ENCODE measurements at places on chromosomes 2 and 18.

DNA sequence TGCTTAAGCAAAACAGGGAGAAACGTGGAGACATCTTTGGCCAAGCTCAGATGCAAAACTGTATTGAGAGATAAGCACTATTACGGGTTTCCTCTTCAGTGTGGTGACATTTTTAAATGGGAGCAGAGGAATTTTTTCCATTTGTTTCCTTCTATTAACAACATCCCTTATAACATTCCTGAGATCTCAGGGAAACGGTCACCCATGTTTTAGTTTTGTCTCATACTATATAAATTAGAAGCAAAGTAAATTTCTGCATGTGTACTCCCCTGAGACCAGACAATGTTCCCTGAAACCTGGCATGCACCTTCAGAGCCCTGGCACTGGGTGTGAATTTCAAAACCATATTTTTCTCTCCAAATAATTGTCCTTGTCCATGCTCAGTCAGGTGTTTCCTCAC lies 57.6 kb upstream of the RNF152 start:
- no peak for DNase-seq

- no peak for DNase-seq
Observed at GRCh38 chr2:64250751-64251423, 106.7 kb upstream of the PELI1 start.

DNA sequence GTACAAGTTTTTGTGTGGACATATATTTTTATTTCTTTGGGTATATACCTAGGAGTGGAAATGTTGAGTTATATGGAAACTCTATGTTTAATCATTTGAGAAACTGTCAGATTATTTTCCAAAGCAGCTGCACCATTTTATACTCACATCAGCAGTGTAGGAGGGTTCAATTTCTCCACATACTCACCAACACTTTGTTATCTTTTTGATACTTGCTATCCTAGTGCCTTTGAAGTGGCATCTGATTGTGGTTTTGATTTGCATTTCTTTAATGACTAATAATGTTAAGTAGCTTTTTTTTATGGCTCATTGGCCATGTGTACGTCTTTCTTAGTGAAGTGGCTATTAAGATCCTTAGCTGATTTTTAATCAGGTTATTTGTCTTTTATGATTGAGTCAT lies 64.7 kb upstream of the SLC8A1 start:
- DNase-seq = no peak

DNA sequence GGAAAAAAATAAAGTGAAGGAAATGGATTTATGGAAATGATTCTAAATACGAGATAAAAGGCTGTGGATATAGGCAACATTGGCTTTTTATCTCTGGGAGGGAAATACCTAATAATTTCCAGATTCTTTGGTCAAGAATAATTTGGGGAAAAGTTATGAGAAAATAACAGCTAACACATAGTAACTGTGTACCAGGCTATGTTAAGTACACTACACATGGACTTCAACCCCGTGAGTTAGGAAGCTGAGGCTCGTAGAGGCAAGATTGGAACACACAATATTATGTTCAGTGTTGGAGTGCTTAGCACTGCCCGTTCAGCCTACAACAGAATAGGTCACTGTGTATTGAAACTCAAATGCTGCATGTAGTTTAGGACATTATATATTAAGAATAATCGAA lies 34.3 kb upstream of the GPD2 start:
- no peak for DNase-seq

DNA sequence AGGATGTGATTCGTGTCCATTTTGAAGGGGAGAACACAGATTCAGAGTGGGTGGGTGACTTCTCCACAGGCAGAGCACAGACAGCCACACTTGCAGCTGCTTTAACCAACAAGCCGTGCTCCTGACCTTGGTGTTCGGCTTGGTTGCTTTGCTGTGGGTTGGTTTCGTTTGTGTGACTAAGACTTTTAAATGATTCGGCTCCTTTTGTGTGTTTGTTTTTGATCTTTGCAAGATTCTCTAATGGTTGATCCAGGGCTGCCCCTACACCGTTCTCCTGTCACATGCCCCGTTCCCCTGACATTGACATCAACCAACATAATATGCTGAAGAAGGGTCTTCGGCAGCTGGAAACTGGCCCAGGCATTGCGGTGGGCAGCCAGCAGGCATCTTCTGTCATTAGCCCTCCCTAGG lies 95.9 kb upstream of the MBOAT2 start:
- peak; percentile 33 for DNase-seq

GRCh38 chr2:120546048-120546864 lies 189.4 kb upstream of the GLI2 start:
- no peak for DNase-seq

GRCh38 chr2:239676716-239677452 lies 276.1 kb upstream of the HDAC4 start:
- no peak for DNase-seq

DNA sequence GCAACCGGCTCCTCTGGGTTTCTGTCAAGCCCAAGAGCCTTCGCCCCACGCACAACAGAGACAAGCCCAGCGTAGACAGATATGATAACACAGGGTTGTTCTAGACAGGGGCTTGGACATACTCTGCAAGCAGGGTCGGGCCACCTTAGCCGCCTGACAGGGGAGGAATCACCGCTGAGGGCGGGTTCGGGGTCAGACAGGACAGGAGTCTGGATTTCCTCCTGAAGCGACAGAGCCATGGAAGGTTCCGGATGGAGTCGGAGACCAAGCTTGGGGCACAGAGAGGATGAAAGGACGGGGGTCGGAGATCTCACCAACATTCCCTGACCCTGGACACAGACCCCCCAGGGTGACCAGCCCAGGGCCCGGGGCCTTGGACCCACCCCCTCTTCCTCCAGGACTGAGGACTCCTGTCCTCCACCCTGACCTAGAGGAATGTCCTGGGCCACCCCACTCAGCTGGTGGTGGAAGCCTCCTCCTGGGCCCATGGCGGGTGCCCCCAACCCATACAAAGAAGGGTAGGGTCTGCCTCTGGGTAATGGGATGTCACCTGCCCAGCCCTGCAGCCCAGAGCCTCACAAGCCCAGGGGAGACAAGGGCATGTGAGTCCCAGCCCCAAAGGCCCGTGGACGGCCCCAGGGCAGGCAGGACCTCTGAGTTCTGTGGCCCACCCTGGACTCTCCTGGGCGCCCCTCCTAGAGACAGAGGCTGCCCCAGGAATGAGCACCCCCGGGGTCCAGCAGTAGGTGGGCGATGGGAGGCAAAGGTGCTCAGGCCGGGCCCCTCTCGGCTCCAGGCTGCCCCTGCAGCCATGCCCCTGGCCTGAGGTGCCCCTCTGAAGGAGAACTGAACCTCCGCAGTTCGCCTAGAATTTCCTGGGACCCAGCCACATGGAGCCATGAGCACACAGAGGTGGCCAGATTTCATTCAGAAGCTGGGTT lies 44.1 kb upstream of the GPC1 start:
- DNase-seq = no peak

DNA sequence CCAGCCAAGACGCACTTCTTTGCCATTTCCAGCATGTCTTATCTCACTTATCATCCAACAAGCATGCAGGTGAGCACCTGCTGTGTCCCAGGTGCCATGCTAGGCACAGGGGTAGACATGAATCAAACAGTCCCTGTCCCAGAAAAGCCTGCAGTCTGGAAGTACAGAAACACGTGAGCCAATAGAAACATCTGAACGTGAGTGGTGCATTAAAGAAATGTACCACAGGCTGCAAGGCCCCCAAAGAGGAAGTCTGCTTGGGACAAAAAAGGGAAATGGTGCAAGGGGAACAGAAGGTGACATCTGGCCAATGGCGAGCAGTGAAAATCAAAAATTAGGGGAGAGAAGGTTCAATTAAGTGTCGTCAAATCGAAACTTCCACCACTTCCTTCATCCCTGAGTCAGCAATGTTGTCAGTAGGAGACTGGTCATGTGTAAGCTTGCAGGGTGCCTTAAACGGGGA lies 17.6 kb upstream of the TMEM247 start:
- DNase-seq = no peak

- no peak for DNase-seq
Observed at GRCh38 chr2:25842155-25842554, 36.1 kb downstream of the ASXL2 start.

GRCh38 chr18:37762076-37762621 lies 196.6 kb upstream of the CELF4 start:
- no peak for DNase-seq

DNA sequence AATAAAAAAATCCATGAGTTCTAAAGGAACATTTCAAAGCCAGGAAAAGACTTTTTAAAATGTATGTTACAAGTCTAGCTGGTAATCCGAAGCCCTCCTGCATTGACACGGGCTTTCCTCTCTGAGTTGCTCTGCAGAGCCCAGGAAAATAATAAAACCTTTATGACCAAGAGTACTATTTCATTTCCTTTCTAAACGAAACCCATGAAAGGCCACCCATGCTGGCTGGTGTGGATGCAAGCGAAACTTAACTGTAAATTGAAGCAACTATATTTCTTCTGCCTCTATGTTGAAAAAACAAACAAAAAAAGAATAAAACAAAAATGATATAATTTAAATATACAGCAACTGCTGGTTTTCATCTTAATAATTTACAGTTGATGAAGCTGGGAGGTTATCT lies 41.3 kb upstream of the ZNF532 start:
- DNase-seq = no peak

- no peak for DNase-seq
Observed at GRCh38 chr2:69798909-69799526, 30.4 kb upstream of the GMCL1 start.

- DNase-seq = no peak
Observed at GRCh38 chr2:35858216-35858615, 497.4 kb upstream of the CRIM1 start.

DNA sequence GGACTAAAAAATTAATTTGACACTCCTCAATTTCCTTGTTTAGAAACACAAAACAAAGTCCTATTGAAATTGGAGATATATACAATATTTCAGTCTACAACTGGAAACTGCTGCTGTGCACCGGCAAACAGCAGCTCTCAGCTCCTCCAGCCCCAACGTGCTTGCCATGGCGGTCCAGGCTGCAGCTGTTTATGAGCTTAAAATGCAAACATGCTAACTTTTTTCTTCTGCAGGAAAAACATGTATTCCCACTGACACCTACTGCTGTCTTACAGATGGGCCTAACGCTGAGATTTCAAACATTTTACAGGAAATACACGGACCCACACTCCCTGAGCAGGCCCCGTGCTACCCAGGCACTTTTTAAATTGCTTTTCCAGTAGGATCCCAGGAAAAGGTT lies 195.5 kb downstream of the BCL11A start:
- DNase-seq = no peak

GRCh38 chr2:144876013-144876412 lies 356.1 kb upstream of the ZEB2 start:
- DNase-seq = no peak

DNA sequence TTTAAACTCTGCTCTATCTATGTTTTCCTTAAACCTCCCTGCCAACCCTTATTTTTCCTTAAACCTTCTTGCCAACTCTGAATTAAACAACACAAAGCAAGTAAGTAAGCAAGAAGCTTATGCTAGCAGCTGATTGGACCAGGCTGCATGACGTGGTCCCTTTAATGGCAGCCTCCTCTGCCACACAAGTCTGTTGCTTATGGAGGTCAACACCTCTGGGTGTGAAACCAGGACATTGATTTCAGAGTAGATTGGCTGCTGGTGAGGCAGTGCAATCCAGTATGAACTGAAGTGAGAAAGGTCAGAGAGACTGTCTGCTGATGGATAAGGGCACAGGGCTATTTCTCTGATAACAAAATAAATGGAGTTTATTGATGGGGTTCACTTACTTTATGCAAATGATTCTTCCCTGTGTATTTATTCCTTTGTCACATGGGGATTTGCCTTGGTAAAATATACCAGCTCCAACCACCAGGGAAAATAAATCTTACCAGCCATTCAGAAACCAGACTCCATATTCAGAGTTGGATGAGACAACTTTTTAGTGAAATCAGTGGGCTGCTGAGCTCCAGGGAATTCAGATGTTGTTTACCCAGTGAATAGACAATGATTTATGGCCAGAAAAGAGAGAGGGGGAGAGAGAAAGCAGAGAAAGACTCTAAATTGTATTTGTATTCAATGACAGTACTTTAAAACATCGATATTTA lies 112.2 kb upstream of the NCKAP5 start:
- DNase-seq = no peak

DNA sequence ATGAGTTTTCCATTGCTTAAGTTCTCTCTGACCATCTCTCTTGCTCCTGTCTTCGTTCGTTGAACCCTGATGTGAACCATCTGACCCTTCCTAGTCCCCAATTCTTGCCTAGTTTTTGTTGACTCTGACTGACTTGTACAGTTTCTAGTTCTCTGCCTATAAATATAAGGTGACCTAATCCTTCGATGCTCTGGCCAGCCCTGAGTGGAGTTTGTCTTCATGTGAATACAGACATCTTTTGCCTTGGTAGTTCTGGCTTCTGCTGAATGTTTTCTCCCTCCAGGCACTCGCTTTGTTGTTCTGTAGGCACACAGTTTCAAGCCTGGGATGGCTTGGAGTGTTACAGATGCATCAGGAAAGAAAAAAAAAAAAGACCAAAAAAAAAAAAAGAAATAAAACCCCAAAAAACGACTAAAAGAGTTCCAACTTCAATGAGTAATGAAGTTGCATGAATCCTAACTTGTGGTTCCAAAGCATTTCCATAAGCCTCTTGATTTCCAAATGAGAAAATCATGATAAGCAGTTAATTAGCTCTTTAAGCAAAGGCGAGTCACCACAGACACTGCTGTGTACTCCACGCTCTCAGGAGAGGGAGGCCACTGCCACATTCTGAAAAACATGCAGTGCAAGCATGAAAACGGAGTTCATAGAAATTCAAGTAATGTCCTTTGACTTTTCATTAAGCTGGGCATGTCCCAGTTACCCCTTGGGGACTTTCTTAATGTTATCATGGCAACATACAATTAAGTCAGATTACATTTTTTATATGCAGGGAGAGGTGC lies 165.2 kb downstream of the TDRD15 start:
- DNase-seq = no peak

DNA sequence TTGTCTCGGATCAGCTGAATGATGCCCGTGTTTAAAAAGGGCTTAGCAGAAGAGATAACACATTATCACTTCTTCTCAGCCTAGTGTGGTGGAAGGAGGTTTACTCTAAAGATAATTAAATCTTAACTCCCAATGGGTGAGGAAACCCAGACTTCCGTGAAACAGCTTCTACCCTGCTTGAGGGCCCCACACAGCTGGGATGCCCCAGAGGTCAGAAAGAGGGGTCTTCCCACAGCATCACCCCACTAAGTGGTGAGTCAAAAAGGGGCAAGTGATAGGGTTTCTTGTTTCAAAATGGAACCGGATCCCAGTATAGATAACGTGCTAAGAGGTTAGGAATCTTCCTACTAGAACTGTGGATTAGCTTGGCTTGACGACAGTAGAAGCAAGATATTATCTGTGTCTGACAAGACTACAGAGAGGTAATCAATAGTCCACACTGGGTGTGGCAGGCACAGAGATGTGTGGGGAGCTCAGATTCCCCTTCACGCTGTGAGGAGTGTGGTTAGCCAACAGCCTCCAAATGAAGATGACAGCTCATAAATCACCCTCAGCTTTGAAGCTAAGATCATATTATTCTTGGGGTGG lies 129.6 kb upstream of the COPS8 start:
- no peak for DNase-seq

DNA sequence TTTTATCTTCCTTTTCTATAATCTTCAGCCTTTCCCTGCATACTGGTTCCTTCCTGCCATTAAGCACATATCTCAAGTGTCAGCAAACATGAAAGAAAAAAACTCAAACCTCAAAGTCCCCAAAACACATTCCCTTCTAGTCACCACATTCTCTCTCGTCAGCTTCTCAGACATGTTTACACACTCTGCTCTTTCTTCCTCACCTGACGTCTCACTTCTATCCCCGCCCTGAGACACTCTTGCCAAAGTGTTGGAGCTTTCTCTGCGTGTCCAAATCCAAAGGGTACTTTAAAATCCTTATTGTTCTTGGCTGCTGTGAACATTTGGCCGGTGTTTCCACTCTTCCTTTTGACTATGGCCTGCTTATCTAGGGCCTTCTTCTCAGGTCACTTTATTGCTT lies 47.9 kb downstream of the SOX11 start:
- no peak for DNase-seq

- no peak for DNase-seq
Observed at GRCh38 chr2:173171321-173171720, 95.7 kb downstream of the MAP3K20 start.

All from stimulated activated CD4-positive, alpha-beta T cell treated with anti-CD3 and anti-CD28 coated beads, TNF-alpha, amount 100 ng/mL, for 48 hours (primary cell).